GM12865 (cell line): ENCODE measurements at places on chromosomes 16 and 17.

DNA sequence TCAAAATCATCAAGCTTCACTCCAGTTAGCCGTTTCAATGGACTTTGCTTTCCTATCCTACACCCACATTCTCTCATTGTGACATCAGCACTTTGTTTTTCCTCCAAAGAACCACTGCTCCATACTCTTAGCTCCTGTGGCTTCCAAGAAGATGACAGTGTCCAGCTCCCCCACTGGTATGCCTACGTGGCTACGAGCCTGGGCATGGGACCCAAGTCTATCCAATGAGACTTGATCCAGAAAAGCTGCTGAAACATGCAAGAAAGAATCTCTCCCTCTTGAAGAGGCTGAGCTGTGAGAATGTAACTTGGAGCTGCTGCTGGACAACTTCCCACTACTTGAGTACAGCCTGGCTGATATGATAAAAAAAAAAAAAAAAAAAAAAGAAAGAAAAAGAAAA lies 9.4 kb downstream of the TOX3 start:
- DNase-seq, result no peak

GRCh38 chr16:90081606-90081970 lies 4.5 kb upstream of the PRDM7 start:
- DNase-seq, result no peak

DNA sequence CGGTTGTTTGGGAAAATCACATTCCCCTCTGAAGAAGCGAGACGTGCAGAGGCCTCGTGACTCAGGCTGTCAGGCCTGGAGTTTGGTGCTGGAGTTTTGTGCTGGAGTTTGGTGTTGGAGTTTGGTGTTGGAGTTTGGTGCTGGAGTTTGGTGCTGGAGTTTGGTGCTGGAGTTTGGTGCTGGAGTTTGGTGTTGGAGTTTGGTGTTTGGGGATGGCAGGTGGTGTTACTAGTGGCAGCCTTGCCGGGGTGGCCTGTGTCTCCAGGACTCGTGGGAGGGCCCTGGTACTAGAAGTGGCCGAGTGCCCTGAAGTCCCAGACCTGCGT lies 12.6 kb downstream of the TBC1D24 start:
- DNase-seq, result no peak

GRCh38 chr17:44775838-44776621 lies 17.2 kb downstream of the ADAM11 start:
- no peak for DNase-seq

- no peak for DNase-seq
Observed at GRCh38 chr17:55620023-55620422, 102.6 kb downstream of the TMEM100 start.

- no peak for DNase-seq
Observed at GRCh38 chr17:35733366-35733765, 1.9 kb downstream of the RASL10B start.

DNA sequence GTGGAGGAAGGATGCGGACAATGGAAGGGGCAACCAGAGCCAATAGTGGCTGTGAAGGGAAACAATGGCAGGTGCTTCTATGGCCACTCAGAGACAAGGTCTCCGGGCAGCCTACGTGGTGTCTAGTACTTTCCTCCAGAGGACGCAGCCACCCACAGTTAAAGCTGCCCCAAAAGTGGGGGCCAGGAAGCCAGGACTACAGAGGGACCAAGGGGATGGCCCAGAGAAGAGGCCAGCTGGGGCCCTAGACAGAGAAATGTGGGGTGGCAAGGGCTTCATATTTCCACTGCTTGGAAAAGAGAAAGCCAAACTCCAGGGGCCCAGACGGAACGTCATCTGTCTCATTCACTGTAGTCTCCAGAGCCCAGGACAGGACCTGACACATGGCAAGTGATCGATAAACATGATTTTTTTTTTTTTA lies 837 bp upstream of the PER1 start:
- DNase-seq, result no peak

- no peak for DNase-seq
Observed at GRCh38 chr16:2711370-2712062, 8.5 kb downstream of the PRSS27 start.

DNA sequence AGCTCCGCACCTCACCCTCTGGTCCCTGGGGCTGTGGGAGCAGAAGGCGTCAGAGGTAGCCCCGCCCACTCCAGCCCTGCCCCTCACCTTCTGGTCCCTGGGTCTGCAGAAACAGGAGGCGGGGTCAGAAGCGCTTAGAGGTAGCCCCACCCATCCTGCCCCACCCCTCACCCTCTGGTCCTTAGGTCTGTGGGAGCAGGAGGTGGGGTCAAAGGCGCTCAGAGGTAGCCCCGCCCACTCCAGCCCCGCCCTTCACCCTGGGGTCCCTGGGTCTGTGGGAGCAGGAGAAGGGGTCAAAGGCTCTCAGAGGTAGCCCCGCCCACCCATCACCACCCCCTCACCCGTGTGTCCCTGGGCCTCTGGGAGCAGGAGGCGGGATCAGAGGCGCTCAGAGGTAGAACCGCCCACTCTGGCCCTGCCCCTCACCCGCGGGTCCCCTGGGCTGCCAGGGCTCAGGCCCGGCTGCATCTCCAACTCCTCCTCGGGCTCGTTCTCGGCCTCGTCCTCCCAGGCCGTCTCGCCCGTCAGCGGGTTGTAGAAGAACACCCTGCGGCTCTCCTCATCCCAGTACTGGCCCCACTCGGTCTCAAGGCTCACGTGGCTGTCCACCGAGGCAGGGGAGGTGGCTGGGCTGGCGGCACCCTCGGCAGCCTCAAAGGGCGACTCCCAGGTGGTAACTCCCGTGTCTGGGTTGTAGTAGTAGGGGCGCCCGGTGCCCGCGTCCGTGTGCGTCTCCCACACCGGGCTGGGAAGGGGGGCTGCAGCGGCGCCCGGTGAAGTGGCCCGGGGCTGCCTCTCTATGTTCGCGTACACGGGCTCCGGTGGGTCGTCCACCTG lies 27.2 kb downstream of the ARHGAP27 start:
- DNase-seq, result no peak

DNA sequence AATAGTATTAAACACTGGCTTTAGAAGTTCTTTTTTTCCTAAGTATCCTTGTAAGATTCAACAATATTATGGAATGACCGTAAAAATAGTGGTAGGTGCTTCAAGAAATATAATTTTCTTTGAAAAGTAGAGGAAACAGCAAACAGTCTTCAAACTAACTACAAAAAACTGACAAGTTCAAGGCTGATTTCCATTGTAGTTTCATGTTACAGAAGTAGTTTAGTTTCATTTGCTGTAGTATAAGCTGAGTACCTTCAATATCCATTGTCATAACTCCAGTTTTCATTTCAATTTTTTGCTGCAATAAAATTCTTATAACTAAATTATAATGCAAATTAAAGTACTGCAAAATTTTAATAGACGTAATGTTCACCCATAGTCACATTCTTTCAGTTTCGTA lies 19.3 kb downstream of the PHKB start:
- DNase-seq, result no peak

DNA sequence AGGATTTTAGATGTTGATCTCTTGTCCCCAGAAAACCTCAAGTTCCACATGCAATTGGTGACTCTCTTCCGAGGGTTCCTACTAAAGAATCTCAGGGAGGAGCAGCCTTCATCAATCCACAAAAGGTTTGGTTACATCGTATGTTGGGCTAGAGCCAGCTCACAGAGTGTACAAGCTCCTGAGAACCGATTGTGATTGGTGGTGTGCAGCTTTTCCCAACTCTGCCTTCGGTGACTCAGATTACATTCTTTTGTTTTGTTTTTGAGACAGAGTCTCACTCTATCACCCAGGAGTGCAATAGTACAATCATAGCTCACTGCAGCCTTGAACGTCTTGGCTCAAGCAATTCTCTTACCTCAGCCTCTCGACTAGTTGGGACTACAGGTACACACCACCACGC lies 172.4 kb downstream of the PMP22 start:
- no peak for DNase-seq

DNA sequence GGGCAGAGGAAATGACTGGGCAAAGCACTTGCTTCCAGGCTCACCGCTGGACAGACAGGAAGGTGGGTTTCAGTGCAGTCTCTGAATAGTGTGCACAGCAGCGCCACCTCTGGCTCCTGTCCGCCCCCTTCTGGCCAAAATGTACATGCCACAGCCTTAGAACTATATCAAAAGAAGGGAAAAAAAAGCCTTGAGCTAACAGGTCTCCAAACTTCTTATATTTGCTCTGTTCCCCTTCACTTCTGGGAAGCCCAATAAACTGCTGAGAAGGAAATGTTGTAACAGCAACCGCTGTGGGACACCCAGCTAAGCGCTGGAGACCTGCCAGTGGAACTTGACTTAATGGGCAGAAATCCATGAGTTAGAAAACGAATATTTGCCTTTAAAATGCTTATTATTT lies 17.5 kb downstream of the COG7 start:
- DNase-seq, result peak; percentile 78

GRCh38 chr17:57551321-57552079 lies 193.6 kb downstream of the CCDC182 start:
- peak; percentile 85 for DNase-seq

- DNase-seq, result peak; percentile 39
Observed at GRCh38 chr16:56193951-56194726, 2.9 kb downstream of the GNAO1 start.

DNA sequence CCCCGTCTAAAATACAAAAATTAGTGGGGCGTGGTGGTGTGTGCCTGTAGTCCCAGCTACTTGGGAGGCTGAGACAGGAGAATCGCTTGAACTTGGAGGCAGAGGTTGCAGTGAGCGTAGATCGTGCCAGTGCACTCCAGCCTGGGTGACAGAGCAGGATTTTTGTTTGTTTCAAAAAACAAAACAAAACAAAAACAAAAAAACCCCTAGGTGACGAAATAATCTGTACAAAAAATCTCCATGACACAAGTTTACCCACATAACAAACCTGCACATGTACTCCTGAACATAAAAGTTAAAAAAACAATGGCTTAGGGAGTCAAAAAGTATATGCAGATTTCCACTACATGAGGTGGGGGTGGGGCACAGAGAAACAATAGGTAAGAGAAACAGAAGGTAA lies 140.5 kb upstream of the ASIC2 start:
- DNase-seq, result no peak

GRCh38 chr16:84065536-84066132 lies 23.0 kb upstream of the SLC38A8 start:
- DNase-seq, result peak; percentile 32

GRCh38 chr17:28131599-28131998 lies 89.1 kb downstream of the NLK start:
- no peak for DNase-seq

DNA sequence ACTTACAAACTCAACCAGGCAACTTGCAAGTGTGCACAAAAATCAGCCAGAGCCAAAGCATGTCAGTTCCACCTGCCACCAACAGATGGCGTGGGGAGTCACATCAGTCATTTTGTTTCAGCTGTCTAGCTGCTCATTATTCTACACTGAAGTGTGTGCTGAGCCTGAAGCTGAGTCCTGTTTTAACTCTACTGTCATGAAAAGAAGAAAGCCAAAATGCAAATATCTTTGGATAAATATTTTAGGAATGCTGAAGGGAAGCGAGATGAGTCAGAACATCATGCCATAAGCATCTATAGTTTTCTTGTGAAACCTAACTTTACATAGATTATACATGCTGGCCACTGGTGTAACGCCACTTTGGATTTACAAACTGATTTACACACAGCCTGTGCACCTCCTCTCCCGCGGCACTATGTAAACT lies 172.6 kb downstream of the CDK5R1 start:
- DNase-seq, result peak; percentile 81

DNA sequence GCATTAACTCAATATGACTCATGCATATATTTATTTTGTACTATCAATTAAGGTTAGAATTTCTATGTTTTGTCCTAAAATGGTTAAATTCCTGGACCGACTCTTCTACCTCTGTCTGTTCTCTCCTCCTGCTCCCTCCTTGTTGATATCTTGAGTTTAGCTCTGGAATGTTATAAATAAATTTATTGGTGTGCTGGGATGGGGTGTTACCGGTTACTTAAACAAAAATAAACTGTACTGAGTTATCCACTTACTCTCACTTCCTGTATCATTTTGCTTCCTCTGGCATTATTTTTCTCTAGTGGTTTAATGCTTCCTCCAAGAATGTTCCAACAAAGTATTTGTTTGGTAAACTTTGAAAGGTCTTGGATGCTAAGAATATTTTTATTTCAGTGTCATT lies 120.1 kb downstream of the ABCA8 start:
- no peak for DNase-seq

- DNase-seq, result no peak
Observed at GRCh38 chr16:23712976-23713375, at the start of gene ERN2. Gene ERN2, minus strand, starts transcription at chr16:23713222. Its CDS starts 35 bp downstream, at chr16:23713187.

GRCh38 chr17:80729761-80730160 lies 185.1 kb downstream of the RPTOR start:
- no peak for DNase-seq

GRCh38 chr16:69013991-69014390 lies 91.5 kb upstream of the HAS3 start:
- DNase-seq, result no peak

DNA sequence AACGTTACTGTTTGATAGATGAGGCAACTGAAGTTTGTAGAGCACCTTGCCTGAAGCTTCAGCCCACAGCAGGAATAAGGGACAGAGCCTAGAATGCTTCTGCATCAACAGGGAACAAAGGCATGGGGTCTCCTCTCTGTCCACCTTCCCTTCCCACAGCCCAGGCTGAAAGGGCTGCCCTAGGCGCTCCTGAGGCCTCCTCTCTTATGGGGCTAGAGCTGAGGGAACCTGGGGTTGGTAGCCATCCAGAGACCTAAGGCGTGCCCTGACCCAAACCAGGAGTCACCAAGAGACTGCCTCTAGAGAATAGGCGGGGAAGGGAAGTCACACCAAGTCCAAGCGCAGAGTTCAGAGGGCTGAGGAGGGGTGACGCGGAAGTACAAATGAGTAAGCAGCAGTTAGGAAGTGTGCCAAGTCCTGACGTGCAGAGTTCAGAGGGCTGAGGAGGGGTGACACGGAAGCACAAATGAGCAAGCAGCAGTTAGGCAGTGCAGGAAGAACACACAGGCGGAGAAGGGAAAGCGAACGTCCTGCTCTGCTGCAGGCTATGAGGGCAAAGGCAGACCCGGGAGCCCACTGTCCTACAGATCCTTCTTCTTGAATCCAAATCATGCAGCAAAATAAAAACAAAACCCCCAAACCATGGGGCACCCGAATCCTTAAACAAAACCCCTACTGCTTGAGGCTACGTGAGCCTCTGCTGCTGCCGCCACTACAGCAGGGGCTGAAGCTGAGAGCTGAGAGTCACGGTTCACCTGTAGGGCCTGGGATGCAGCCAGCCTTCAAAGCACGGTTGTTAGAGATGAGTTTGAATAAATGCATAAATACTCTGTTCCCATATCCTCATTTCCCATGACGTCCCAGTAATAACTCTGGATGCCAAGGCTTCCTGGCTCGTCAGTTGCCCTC lies 2.7 kb upstream of the SPG7 start:
- DNase-seq, result peak; percentile 94

DNA sequence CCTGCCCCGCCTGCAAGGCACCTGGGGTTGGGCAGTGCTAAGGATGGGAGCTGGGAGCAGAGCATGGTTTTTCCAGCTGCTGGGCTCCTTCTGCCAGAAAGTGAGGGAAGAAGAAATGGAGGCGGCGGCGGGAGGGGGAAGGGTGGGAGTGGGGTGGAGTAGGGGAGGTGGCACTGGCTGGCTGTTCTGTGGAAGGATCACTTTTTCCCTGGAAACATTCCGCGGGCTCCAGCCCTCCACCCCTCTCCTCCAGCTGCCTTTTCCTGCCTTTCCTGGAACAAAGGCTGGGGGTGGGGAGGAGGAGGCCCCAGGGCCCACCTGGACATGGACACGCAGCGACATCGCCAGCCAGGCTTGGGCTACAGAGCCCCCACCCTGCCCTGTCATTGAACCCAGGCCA lies 41.1 kb downstream of the CFAP20 start:
- DNase-seq, result no peak

GRCh38 chr17:44071772-44072171 lies 1.2 kb downstream of the G6PC3 start:
- DNase-seq, result no peak
